NCI-H1417 treated with DMSO at 0.1 percent for 48 hours (cell line): ENCODE measurements at places on chromosomes 5 and 9.
A peak's percentile ranks its signal among the peaks of the same experiment; 100 is the strongest.

GRCh38 chr5:163401271-163401670 lies 36.1 kb upstream of the CCNG1 start:
- no peak for DNase-seq

DNA sequence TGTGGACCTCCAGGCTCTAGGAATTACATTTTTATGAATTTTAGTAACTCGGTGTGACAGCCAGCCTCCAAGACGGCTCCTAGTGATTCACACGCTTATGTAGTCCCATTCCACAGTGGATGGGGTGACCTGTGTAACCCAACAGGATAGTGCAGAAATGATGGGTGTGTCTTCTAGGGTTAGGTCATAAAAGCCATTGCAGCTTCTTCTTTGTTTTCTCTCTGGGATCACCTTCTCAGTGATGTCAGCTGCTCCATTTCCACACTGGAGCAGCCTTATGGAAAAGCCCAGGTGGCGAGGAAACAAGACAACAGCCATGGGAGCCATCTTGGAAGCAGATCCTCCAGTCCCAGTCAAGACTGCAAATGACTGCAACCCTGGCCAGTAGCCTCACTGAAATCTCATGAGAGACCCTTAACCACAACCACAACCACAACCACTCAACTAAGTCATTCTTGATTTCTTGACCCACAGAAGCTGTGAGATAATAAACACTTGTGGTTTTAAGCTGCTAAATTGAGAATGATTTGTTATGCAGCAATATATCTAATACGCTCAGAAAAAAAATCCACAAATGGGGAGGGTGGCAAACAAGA lies 5.1 kb upstream of the GNPDA1 start:
- no peak for DNase-seq

GRCh38 chr9:13358128-13358527 lies 78.6 kb upstream of the MPDZ start:
- no peak for DNase-seq

DNA sequence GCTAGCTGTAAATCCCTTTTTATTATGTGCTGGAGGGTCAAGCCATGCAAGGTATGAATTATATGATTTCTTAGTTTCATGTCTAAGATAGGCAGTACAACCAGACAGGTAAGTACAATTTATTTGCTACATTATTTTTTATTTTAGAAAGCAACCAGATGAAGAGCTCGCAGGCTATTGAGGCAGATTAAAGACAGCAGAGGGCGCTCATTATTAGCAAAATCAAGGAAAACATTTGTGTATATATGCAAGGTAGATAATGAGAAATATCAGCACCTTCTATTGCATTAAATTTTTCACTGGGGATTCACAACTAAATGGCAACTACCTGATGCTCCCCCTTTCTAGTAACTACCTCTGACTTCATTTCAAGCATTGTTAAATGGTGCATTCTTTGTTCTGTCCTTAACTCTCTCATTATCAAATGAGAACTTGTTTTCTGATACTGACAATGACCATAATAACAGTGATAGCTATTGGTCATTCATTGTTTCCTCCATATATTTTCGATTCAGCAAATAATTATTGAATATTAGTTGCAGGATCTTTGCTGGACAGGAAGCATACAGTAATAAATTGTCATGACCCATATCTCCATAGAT lies 8.6 kb downstream of the SCGB3A2 start:
- peak; percentile 6 for DNase-seq
